Cortex of kidney (tissue), 1 donor: ENCODE measurements at places on chromosomes 1 and 21.

DNA sequence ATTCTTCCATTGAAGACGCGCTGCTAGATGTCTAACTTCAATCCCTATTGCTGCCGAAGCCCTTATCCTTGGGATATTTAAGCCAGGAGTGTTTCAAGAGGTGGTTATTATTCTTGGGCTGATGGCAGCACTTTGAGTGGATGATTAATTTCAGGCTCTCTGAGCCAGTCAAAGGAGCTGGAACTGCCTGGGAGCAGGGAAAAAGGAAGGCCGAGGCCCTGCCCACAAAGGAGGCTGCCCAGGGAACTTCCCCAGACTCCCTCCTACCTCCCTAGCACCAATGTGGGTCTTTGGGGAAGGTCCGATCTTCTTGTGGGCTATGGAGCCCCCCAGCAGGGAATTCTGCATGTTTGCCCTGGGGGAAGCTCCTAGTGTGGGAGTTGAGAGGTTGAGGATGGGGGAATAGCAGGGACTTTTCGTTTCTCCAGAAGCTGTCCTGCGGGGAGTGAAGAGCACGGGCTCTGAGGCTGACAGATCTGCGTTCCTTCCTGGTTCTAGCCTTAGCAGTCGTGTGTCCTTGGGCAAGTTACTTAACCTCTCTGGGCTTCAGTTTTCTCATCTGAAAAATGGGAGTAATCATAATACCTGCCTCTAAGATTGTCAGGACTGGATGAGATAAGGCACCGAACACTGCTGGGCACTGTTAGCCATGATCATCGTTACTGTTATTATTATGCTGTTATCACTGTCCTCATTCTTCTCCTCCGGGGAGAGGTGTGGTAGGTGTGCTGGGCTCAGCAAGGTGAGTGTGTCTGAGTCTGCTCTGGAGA, 6.3 kb downstream of the KCNQ4 start:
- DNase-seq: no peak

GRCh38 chr1:161966067-161966466, 57.6 kb downstream of the OLFML2B start:
- no peak for DNase-seq

DNA sequence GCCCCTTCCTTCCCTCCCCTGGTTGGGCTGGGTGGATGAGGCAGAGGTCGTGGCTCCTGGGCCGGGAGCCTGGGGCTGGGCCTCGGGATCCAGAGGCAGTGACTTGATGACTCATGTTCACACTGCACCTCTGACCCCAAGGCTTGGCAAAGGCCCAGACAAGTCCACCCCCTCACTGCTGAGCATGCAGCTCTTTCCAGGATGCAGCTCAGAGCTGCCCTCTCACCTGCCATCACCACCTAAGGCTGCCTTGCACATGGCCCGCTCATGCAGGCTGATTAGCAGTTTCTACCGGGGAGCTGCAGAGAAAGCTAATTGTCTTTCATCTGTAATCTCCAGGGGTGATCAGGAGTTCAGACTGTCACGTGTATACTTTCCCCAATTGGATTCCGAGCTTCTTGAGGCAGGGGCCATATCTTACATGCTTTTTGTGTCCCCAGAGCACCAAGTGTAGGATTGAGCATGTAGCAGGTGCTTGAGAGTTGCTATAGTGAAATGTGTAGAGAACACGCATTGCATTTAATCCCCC, 62.1 kb downstream of the LRRN2 start:
- no peak for DNase-seq

GRCh38 chr1:213256438-213257087, 205.5 kb downstream of the RPS6KC1 start:
- no peak for DNase-seq

DNA sequence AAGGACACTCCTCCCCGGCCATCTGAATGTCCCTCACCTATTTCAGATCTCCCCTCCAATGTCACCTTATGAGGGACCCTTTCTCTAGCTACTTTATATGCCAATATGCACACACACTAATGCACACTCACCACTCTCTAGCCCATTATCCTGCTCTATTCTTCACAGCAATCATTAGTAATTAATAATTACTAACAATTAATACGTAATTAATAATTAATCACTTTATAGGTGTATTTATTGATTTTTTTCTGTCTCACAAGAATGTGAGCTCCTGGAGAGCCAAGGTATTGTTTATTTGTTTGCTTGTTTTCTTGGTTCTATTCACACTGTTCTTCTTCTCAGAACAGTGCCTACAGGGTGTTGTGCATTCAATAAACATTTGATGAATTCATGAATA, 385.2 kb upstream of the DUSP10 start:
- DNase-seq: no peak

DNA sequence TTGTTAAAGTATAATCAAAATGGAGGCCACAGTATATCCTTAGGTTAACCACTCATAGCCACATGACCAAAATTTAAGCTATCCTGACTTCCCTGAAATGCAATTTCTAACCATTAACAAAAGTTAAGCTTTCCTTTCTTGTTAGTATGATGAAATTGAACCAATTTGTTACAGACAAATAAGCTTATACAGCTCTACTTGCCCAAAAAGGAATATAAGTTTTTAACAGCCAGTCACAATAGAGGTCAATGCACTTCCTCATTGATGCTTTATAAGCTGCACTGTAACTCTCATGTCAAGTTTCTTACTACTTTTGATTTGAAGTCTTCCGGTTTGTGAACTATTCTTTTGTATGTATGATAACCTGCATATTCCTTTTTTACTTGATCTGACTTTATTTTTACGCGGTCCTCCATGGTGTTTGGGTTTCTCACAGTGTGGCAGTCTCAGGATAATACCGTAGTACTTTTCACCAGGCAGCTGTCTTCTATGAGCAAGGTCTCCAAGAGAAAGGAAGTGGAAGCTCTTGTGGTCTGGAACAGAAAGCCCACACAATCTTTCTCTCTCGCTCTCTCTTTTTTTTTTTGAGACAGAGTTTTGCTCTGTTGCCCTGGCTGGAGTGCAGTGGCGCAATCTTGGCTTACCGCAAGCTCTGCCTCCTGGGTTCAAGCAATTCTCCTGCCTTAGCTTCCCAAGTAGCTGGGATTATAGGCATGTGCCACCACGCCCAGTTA, 331.6 kb downstream of the SRGAP2C start:
- no peak for DNase-seq

DNA sequence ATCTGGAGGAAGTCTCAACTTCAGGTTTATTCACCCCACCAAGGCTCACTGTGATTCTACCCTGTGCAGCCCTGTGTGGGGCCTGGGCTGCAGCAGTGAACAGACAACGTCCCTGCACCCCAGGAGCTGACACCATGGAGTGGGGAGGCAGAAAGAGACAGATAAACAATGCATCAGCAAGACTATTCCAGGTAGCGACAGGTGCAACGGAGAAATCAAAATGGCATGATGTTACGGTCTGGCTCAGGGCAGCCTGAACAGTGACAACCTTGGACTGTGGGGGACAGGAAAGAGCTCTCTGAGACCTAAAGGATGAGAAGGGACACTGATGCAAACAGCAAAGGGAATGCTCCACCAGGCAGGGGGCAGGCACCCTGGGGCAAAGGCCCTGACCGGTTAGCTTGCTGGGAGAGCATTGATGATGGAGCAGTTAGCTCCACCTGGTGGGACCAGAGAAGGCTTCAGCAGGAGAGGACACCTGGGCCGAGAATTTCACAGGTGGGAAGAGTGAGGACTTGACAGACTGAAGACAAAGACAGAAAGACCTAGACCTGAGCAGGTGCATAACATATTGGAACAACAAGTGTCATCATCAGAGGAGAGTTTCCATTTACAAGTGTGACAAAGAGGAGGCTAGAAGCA, 589.9 kb downstream of the MATN1 start:
- no peak for DNase-seq

DNA sequence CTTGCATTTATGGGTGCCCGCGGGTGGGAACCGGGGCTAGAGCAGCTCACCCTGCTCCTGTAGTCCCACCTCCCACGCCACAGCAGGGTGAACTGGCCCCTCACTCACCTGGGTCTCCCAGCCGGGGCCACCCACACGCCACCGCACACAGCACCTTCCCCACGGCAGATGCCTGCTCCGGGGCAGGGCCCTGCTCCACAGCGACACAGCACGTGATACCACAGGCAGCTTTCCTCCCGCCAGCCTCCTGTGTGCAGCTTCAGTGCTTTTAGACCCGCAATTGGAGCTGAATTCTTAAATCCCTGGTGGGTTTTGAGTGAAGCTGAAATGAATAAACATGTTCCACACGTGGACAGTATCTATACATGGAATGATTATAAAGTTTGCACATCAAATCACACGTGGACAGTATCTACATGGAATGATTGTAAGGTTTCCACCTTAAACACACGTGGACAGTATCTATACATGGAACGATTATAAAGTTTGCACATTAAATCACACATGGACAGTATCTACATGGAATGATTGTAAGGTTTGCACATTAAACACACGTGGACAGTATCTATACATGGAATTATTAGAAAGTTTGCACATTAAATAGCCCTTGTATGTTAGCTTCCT, 93.1 kb upstream of the COL6A1 start:
- DNase-seq: no peak
